ENCODE measurements at places on chromosomes 7 and 10.

DNA sequence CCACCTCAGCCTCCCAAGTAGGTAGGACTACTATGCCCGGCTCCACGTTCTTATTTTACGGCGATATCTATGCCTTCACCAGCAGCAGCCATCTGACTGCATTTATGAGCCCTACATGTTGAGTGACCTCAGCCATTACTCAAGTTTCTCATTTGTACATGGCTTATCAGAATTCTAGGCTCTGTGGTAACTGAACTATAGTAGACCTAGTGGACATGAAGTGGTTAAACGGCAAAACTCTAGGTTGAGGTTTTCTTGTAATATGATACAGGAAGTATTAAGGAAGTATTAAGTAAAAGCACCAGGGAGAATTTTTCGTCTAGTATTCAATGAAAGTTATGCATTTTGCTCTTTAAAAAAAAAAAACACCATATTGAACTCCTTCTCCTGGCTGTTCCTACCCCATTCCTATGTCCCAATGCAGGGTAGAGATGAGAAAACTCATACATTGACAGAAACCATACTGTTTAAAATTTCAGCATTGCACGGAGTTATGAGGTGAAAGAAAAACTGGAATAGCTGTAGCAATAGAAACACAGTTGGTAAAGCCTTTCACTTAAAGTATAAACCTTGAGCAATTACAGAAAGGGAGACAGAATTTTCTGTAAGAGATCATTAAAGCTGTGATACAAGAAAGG is 39.8 kb upstream of the EPC1 start:
- DNase-seq, result no peak

- DNase-seq, result peak; percentile 50
Observed at GRCh38 chr10:110501142-110501937, 3.6 kb downstream of the DUSP5 start.

DNA sequence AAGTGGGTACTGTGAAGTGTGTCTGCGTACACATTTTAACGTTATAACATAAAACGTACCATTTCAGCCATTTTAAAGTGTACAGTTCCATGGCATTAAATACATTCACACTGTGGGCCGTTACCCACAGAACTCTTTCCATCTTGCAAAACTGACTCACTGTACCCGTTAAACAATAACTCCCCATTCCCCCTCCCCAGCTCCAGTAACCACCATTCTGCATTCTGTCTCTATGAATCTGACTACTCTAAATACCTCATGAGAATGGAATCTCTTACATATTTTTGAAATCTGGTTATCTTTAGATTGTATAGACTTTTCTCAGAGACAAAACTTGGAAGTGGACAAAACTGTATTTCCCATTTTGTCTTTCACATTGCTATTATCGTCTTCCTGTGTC is 9.3 kb downstream of the ARL3 start:
- no peak for DNase-seq

GRCh38 chr7:130162196-130162595 is 43.0 kb downstream of the TMEM209 start:
- no peak for DNase-seq

DNA sequence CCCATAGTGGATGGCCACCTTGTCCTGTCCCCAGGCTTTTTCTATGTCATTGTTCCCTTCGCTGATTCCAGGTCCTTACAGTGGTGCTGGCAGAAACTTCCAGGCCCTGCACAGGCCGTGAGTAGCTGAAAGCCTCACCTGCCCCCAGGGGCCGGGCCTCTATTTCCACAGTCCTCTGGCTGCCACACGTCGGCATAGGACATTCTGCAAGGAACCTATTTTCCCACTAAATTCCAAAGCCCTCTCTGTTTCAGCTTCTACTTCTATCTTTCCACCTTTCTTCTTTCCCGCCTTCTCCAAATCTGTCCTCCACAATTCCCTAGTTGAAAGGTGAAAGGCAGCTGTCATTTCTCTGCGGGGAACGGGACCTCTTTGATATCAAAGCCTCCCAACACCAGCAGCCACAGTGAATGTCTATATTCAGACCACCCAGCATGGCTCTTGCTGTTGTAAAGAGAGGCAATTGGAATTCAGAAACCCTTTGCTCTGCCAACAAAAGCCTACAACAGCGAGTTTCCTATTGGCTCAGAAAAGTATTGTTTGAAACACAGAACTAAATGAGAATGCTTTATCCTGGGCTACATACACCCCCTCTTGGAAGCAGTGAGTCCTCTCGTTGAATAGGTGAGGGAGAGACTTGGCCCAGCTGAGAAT is 607.7 kb downstream of the GALNT17 start:
- DNase-seq, result no peak

DNA sequence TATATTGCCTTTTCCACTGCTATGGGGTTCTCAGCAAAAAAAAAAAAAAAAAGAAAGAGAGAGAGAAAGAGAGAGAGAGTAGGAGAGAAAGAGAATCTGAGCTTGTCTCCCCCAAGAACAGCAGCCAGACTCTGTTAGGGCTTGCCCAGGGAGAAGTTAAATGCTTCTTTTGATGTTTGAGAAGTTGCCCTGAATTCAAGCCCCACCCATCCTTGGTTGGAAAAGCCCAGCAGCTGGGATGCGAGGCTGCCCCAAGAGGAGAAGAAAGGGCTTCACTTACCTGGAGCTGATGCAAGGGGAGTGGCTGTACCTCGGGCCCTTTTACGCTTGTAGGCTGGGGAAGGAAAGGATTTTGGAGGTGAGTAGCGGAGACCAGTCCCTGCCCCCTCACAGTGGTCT is 20.9 kb upstream of the MGMT start:
- no peak for DNase-seq

DNA sequence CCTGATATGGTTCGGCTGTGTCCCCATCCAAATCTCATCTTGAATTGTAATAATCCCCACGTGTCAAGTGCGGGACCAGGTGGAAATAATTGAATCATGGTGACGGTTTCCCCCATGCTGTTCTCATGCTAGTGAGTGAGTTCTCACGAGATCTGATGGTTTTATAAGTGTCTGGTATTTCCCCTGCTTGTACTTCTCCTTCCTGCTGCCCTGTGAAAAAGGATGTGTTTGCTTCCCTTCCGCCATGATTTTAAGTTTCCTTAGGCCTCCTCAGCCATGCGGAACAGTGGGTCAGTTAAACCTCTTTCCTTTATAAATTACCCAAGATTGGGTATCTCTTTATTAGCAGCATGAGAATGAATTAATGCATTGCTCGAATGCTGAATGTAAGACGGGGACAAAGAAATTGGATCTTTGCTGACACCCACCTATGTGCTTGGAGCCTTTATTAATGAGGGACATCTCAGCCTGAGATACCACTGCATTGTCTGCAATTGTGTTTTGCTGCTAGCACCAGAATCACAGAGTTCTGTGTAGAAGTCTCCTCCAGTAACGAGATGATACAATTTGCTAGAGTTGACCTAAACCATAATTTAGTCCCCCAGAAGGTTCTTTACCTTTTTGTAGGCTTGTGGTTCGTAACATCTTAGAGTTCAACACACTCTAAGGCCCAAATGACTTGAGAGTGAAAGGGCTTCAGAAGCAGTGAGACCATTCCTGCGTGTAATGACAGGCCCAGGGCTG is 28.6 kb downstream of the SLC35B4 start:
- DNase-seq, result no peak

GRCh38 chr7:17934612-17935240 is 5.6 kb downstream of the SNX13 start:
- DNase-seq, result no peak

- no peak for DNase-seq
Observed at GRCh38 chr10:28914701-28915100, 237.4 kb downstream of the BAMBI start.

- no peak for DNase-seq
Observed at GRCh38 chr7:138943061-138943460, 38.1 kb downstream of the KIAA1549 start.

DNA sequence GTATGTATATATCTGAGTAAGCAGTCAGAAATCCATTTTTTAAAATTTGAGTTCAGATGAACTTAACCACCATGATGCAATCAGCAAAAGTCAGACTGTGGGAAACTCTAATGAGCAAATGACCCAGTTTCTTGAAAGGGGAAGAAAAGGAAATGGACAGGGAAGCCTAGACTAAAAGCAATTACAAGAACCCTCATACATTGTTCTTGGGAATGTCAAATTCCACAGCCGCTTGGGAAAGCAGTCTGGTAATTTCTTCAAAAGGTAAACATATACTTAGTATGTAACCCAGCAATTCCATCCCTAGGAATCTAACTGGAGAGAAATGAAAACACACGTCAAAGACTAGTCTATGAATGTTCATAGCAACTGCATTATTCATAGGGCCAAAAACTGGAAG is 16.4 kb upstream of the FOXK1 start:
- no peak for DNase-seq

GRCh38 chr7:90597563-90598253 is 1.6 kb downstream of the CDK14 start:
- no peak for DNase-seq

DNA sequence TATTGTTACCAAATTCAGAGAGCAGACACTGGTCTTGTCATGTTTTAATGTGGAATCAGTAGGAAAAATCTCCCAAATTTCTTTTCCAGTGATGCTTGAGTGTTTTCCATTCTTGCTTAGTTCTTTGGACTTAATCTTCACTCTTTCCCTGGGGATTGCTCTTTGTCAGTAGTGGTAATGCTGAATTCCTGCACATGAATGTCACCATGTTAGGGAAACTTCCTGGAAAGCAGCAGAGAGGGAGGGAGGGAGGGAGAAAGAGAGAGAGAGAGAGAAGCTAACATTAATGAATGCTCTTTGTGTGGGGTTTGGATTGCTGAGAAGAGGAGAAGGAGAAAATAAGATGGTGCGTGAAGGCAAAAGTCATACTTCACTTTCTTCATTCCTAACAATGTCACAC is 295.3 kb upstream of the COBL start:
- DNase-seq, result no peak

DNA sequence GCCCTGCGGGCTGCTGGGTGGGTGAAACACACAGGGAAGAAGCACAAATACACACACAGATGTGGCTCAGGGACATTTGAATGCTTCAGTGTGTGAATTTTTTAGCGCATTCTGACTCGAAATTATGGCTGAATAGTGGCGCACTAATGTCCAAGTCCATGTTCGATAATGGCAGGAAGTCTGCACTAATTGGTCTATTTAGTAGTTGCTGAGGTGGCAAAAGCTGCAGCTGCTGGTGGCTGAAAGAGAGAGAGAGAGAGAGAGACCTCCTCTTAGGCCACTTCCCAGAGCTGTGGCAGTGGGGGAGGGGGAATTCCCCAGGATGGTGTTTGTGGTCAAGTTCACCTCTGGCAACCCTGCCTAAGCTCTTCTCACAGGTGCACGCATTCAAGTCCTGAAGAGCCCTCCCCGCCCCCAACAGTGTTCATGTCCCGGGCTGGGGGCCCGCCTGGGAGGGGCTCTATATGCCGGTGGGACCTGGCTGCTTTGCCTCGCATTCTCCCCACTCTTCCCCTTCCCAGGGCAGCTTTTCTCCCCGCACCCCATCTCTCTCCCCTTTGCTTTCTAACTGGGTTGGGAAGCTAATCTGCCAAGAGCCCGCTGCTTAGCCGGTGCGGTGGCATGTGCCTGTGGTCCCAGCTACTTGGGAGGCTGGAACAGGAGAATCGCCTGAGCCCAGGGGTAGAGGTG is 6.0 kb upstream of the MNX1 start:
- DNase-seq, result peak; percentile 39

DNA sequence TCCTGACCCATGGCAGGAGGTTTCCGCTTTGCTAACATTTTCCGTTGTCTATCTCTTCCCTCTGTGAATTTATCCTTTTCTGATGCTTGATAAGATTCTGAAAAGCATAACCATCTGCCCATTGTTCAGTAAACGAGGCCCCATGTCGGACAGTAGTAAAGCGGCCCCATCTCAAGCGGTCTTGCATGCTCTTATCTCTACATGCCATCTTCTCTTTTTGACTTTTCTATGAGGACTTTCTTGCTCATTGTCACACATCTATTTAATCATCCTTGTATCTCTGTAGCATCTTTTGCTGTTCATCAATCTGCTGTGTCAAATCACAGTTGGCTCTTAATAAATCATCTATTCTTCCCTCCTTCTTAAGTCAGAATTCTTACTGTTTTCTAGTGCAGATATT is 37.6 kb downstream of the ZNF248 start:
- DNase-seq, result no peak

GRCh38 chr10:98170249-98171117 is 36.0 kb downstream of the R3HCC1L start:
- DNase-seq, result no peak

- DNase-seq, result no peak
Observed at GRCh38 chr7:42084263-42084662, 152.7 kb downstream of the GLI3 start.

GRCh38 chr10:110893559-110894179 is 21.9 kb downstream of the PDCD4 start:
- DNase-seq, result no peak

- DNase-seq, result no peak
Observed at GRCh38 chr10:86782701-86783418, 26.4 kb downstream of the BMPR1A start.

DNA sequence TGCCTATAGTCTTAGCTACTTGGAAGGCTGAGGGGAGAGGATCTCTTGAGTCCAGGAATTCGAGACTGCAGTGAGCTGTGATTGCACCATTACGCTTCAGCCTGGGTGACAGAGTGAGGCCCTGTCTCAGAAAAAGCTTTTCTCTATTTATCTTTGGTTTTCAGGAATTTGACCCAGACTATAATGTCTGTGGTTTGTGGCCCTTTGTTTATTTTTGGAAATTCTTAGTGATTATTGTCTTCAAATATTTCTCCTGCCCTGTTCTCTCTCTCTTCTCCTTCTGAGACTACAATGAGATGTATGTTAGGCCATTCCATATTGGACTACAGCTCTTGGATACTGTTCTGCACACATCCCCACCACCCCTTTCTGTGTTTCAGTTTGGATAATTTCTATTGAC is 4.7 kb downstream of the MUC12 start:
- DNase-seq, result no peak

DNA sequence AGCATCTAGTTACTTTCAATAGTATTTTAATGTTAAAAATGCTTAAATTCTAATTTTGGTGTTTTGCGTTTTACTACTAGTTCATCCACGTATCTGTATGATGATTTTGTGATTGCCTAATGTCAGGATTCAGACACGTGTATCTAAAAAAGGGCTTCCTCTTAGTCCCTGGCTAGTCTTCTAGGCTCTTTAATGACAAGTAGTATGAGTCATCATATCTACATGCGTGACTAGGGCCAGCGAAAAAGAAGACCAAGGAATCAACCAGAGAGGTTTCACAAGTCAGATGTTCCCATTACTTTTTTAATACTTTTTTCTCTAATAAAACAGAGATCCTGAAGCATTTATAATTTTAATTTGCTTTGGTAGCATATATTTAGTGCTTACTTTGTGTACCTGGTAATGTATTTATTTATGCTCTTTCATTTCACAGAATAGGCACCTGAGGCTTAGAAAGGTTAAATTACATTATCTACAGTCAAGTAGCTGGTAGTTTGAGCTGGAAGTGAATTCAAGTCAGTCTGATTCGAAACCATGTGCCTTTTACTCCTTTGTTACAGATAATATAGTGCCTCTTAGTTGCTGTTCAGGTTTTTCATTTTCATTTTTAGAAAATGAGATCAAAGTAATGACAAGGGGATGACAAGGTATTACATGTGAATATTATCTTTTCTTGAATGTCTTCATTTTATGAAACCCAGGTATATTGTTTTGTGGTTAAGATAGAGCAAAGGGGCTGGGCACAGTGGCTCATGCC is 140.3 kb downstream of the FOXP2 start:
- DNase-seq, result no peak
